Kasumi-1 (cell line): ENCODE measurements at places on chromosomes 12 and 14.

DNA sequence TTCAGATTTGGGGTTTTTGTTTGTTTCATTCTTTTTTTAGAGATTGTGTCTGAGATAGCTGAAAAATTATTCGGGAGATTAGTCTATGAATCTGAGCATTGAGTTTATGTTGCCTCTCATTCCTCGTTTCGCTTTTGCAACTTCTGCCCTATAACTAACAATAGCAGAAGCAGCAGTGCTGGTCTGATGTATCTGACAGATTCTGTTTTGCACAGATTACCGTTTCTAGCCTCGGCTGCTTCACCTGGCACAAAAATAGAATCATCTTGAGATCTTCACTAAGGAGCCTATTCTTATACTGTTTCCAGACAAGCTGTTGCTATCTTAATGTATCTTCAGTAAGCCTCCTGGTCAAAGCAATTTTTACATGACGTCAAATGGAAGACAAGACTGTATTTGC is 29.2 kb downstream of the KCNJ8 start:
- DNase-seq, result no peak

DNA sequence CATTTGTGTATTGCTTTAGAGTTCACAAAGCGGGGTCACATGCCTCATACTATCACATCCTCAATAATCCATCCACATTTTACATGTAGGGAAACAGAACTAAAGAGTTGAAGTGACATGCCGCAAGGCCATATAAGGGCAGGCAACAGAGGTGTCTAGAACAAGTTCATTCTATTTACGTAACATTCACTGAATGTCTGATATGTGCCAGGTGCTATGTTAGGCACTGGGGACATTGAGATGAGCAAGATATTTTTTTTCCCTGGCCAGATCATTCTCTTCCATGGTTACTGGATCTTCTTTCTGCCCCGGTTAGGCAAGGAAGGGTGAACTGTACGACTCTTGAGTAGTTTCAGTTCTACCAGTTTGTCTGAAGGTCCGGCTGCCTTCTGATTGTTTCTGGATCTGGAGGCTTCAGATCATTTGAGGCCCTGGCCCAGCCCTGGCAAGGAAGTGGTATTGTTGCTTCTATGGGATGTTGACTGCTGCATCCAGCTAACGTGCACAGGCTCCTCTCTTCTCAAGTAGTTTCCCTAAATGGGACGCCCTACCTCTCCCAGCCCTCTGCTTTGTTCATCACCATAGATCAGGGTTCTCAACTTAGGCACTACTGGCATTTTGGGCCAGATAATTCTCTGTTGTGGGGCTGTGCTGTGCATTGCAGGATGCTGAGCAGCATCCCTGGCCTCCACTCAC is 12.1 kb downstream of the GPATCH2L start:
- DNase-seq, result no peak

- DNase-seq, result no peak
These were observed 1.5 kb upstream of the KRT1 start for GRCh38 chr12:52681526-52682380.

DNA sequence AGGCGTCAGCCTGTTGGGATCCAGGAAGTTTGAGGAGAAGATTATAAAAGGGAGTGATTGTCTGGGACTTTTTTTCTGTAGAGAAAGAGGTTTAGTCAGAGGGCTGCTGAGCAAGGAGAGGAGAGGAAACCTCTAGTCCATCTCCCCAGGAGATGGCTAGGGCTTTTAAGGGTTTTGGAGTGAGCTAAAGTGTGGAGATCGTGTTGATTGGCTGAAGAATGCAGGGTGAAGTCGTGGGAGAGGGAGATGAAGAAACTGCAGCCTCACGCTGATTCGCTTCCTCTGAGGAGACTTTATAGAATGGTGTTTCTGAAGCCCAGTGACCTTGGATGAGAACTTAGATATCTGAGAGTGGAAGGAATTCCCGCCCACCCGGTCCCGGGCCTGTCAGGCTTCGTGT is 193.7 kb upstream of the PWP1 start:
- no peak for DNase-seq

DNA sequence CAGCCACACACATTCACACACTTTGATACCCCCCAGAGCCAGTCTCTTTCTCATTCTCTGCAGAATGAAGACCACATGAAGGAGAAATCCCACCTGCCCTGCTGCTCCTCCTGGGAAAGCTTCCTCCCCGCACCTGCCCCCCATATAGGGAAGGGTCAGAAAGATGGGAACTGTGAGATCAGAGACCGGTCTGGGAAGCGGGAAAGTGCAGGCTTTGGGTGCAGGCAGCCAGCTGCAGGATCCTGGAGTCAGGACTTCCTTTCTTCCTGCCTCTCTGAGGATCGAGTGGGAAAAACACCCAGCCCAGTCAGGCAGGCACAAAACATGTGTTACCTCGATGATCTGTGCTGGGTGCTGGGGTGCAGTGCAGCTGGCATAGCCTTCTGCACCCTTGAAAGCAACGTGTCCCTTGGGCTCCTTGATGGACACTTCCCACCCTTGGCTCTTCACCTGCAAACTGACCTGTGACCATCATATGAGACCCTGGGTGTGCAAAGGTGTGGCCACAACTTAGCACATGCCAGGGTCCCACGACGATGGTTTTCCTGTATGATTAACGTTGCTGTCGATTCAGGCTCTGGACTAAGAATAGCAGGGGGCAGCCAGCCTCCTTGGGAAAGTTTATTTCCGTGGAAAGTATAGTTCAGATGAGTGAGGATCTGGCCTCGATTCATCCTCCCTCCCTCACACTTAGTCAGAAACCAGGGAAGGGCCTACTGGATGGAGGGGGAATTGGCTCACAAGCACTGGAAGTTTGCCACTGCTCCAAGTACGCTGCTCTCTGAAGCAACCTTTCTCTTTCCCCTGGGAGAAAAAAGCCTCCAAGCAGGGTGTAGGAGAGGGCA is 105.4 kb upstream of the MED13L start:
- DNase-seq, result no peak

- no peak for DNase-seq
These were observed 836 bp downstream of the AAAS start for GRCh38 chr12:53320352-53321195.

GRCh38 chr12:107583551-107583950 is 102.0 kb upstream of the PWP1 start:
- DNase-seq, result no peak

- no peak for DNase-seq
These were observed 62.5 kb upstream of the TBX3 start for GRCh38 chr12:114746297-114747011.

DNA sequence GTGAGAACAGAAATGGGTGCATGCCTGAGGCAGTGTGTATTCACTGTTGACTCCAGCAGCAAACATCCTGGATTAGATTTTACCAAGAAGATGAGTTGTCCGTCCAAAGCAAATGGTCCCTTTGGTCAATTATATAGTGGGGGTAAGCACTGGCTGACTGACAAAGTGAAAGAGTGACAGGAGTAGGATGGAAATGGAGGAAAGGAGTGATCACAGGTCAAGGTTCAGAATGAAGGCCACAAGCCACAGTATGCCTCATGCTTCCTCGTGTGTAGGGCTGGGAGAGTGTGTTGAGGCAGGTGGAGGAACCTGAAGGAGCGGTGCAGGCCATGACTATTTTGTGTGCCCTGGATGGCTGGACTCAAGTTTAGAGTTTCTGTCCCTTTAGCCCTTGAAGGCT is 14.3 kb downstream of the DHRS2 start:
- DNase-seq, result no peak

DNA sequence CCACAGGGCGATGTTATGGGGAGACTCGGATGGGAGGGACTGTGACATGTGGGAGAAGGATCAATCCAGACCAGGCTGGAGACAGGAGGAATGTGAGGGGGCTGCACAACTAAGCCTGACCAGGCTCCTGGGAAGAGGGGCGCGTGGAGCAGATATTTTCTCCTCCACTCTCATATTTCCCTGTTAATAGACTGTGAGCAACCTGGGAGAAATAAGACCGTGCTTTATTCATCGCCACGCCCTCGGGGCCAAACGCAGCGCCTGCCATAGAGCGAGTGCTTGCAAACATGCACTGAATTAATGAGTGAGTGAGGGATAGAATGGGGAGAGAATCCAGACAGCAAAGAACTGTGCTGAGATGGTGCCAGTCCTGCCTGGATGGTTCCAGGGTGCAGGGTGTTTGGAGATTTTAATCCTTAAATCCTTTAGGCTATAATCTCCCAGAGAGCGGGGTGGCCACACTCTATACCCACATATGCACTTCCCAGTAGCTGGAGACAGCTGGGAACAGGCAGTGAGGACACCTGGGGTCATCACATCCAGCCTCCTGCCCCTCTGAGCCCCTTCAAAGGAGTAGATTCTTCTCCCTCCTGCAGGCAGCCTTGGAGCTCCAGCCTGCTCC is 13.6 kb upstream of the FAIM2 start:
- no peak for DNase-seq

DNA sequence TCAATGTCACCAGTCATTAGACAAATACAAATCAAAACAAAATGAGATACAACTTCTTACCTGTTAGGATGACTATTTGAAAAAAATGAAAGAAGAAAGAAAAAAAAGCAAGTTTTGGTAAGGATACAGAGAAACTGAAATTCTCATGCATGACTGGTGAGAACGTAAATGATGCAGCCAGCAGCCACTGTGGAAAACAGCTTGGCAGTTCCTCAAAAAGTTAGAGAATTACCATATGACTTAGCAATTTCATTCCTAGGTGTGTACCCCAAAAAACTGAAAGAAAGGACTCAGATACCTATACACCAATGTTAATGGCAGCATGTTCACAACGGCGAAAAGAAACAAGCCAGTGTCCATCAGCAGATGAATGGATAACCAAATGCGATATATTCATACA is 26.6 kb downstream of the NINJ2 start:
- no peak for DNase-seq

DNA sequence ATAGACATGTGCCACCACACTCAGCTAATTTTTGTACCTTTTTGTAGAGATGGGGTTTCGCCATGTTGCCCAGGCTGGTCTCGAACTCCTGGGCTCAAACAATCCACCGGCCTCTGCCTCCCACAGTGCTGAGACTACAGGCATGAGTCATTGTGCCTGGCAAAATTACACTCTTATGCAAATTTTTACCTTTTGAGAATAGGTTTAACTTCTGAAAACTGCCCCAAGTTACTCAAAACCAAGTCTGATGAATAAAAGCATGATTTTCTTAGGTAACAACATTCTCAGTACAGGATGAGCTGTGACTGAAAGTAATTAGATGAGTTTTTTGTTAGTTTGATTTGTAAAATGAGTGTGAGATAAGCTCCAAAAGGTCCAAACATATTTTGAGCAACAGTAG is 166.0 kb downstream of the RPS29 start:
- no peak for DNase-seq

- no peak for DNase-seq
These were observed 12.2 kb upstream of the C14orf180 start for GRCh38 chr14:104567141-104567956.

DNA sequence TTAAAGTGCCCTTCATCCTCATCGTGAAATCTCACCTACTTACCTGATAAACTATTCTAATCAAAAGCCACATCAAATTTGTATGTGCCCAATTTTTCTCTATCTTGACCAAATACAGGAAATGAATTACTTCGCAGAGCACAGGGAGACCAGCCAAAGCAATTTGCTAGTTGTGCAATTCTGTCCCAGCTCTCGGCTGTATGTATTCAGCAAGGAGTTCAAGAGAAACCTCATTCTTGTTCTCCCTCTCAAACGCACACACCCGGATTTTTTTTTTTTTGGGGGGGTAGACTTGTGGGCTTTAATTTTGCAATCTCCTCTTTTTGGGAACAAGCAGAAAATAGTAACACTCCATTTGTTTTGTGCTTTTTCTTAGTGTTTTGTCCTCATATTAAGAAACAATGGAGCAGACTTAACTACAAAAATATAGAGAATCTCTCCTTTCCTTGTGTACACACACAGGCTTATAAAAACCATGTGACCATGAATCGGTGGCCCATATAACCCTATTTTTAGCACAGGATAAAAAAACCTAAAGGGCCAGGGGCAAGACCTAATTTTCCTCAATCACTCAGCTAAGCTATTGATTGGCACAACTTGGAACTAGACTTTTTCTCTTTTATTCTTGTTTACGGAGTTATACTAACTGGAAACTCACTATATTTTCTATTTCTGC is 64.2 kb downstream of the MBIP start:
- peak; percentile 80 for DNase-seq

- no peak for DNase-seq
These were observed 21.1 kb downstream of the PRKCH start for GRCh38 chr14:61342486-61342885.

DNA sequence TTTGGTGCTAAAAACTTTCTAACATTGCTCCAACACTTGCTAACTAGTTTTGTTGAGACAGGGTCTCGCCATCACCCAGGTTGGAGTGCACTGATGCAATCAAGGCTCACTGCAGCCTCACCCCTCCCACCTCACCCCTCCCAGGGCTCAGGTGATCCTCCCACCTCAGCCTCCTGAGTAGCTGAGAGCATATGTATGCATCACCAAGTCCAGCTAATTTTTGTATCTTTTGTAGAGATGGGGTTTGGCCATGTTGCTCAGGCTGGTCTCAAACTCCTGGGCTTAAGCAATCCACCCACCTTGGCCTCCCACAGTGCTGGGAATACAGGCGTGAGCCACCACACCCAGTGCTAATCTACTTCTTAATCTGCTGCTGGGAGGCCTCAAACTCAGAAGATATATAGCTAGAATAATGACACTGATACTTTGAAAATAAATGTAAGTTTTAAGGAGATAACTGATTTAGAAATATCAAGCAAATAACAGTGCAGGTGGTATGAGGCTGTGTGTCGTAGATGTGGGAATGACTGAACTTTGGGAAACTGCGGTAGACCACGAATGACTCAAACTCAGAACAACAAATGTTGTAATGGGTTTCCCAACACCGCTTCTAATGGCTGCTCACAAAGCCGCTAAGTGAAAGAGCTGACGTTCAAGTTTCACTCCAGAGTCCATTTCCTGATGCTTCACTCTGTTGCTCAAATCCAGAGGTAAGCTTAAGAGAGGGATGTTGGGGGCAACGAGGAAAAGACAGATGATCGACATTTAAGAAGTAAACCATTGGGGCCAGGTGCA is 10.0 kb downstream of the TMCC3 start:
- DNase-seq, result no peak
